ENCODE measurements at places on chromosomes 6 and 20. TPM values are rescaled to one million over a fixed set of nuclear protein-coding genes. Genes with fewer than 3 reads are reported as not detected.

OR2H2 gene
- total RNA-seq, result not detected

TOX2 gene
- total RNA-seq, result 2.0 TPM

PLAGL1 gene
- total RNA-seq, result 22.1 TPM

MDFI gene
- 48.5 TPM for total RNA-seq

SPATS1 gene
- total RNA-seq, result not detected

IPCEF1 gene
- 0.63 TPM for total RNA-seq

CAP2 gene
- 5.5 TPM for total RNA-seq

RING1 gene
- total RNA-seq, result 11.3 TPM

FOXC1 gene
- total RNA-seq, result 18.6 TPM

- no peak for DNase-seq
Measured at GRCh38 chr20:58579819-58580473, 64.7 kb upstream of the APCDD1L start.

- DNase-seq, result no peak
Measured at GRCh38 chr6:20891161-20891560, 356.9 kb downstream of the CDKAL1 start.

DNA sequence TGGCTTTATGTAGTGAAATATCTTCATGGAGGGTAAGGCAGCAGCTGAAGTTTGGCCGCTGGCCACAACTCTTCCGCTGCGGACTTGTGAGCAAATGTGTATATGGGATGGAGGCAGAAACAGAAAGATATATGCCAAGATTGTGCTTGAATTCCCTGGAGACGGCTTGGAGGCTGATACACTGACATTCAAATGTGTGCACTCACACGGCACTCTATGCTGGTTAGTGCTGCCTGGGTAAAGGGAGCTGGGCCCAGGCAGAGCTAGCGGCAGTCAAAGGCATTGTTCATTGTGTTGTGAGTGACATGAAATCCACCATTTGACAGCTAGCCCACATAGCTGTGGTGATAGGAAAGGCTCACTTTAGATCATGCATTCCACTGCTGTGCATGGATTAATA is 202.7 kb downstream of the CLIC5 start:
- DNase-seq, result no peak

GRCh38 chr20:44207126-44207723 is 3.3 kb downstream of the OSER1 start:
- DNase-seq, result no peak

GRCh38 chr6:132070356-132070755 is 119.2 kb upstream of the CCN2 start:
- DNase-seq, result no peak

DNA sequence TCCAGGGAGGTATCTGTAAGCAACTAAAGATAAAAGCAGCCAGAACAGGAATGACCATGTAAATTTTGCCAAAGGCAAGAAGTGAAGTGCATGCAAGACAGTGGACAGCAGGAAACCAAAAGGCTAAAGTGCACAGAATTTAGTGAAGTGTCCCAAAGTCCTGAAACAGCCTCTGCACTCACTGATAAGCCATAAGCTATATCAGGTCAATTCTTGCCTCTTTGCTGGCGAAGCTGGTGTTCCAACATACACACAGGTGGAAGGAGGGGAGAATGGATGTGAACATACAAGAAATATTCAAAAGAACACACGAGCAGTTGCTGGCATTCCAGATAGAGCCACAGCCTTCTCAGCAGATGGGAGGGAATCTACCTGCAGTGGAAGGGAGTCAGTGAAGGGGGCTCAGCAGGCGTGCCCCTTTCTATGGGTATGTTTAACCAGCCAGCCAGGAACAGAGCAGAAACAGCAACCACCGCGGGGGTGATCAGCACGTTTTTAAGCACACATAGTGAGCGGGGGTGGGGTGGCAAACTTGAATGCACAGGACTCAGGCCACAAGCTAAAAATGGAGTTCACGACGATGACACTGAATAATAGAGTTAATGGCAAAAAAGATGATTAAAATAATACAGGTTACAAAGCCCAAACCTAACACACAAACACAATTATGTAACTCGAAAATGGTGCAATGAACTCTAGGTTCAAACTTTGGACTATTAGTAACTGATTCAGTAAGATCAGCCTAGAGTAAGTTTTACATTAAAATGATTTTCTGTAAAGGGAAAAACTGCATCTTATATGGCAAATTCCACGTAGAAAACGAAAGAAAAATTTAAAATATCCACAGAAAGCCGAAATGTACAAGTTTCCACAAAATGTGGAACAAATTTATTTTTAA is 1.2 kb downstream of the ECI2 start:
- no peak for DNase-seq

DNA sequence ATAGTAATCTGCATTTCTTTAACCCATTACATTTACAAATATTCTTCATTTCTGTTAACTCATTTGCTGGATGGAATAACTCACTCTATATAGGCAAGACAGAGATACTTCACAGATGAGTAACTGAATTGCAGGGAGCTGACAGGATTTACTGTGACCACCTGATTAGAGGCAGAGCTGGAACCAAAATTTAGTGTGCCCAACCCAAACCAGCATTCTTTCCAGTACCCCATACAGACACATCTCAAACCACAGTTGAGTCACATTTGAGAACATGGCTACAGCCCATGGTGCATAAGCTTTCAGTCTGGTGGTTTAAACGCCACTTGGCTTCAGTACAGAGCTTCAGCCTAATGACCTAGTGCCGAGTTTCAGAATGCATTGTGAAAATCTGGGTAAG is 138.4 kb upstream of the TENT5A start:
- DNase-seq, result no peak

- DNase-seq, result no peak
Measured at GRCh38 chr6:129188306-129188705, 305.4 kb downstream of the LAMA2 start.

DNA sequence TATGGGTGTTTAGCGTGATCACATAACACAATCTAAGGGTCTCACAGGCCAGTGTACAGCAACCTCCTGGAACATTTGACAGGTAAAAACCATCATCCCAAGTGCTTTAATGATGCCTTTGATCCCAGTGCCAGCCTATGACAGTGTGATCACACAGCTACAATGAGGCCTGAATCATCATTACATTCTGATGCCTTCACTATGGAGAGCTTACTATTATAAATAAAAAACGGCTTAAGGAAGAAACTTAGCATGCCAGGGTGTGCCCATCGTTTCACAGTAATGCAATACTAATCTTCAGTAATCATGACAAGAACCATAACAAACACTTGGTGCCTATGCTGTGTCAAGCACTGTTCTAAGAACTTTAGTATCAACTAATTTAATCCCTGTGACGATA is 11.4 kb downstream of the MAP7 start:
- no peak for DNase-seq

DNA sequence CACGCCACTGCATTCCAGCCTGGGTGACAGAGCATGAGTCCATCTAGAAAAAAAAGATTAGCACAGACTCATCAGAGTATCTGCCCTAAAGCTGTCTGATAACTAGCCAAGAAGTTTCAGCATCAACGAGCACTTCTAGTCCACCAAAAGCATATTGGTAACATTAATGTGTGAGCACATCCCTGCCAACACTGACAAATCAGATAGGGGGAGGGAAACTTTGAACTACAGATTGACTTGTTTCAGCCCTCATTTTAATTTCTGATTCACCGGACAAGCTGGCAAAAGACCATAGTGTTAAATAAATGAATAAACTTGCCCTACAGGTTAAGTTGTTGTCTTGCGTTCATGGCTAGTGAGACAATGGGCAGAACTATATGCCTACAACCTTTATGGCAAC is 7.7 kb upstream of the SEC63 start:
- DNase-seq, result peak; percentile 26

DNA sequence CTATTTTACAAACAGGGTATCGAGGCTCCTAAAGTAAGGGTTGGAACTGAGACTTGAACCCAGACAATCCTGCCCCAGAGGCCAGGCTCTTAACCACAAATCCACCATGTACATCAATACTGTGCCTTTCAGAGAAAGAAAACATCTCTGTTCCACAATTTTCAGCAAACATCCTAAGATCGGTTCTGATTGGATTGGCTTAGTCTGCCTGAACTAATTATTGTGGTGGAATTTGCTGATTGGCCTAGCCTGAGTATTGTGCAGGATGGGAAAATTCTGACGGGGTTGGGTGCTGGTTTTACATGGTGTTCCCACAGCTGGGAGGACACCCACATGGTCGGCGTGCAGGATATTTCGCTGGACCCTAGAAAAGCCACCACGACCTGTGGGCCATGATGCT is at the start of gene CLPSL1:
TSS of gene CLPSL1 (plus strand) at position 301 of the 400 bp plus-strand sequence. CDS start at position 393, 92 bp downstream.
- DNase-seq, result no peak

DNA sequence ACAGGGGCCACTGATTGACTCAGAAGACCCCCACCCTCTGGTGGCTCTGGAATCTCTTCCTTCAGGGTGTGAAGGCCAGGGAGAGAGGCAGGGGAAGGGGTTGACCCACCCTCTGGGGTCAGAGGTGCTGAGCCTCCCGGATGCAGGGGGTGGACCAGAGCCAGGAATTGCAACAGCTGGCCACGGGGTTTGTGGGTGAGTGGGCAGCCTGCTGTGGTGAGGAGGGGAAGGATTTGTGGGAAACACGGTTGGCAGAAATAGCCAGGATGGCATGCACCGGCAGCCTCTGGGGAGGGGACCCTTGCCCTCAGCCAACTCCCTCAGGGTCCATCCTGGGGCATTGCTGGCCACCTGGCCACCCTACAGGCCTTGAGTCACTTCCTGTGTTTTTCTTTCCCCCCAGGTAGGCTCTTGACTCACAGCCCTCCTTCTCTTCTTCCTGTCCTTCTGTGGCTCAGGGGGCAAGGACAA is 92.8 kb downstream of the MRPL14 start:
- no peak for DNase-seq

- no peak for DNase-seq
Measured at GRCh38 chr6:119739769-119740168, 390.2 kb upstream of the MAN1A1 start.

GRCh38 chr6:137490961-137491360 is 3.2 kb downstream of the OLIG3 start:
- no peak for DNase-seq

- DNase-seq, result no peak
Measured at GRCh38 chr20:53412577-53413185, 181.0 kb downstream of the ZNF217 start.

DNA sequence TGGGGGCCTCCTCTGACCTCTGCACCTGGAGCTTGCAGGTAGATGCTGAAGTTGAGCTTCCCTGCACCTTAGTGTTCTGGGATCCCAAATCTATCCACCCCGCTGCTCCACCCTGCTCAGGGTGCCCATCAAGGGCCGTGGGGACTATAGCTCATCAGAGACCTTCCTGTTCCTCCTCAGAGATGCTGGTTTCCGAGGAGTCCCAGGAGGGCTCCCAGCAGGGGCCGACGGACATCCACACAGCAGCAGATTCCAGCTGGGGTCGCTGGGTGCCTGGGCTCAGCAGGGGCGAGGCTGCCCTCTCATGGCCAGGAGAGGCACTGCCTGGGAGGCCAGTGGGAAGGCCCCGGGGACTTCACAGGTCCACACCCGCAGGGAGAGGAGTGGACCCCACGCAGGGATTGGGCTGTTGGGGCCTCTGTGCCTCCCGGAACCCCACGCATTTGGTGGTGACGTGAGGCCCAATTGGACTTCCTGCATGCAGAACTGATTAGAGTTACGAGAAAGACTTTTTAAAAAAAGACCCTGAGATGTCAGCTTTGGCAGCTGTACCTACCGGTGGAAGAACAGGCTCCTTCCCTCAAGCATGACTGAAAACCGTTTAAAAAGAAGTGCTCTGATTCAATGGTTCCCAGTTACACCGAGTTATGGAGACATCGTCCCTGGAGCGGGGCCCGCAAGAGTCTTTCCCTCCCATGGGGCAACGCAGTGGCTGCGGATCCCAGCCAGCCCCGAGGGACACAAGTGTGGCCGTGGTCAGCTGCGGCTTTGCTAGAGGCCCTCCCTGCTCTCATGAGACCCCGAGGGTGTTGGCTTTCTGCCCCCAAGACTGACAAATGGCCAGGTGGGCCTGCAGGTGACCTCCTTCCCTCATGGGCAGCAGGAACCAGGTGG is 25.3 kb upstream of the SLCO4A1 start:
- DNase-seq, result no peak

- DNase-seq, result no peak
Measured at GRCh38 chr6:142306736-142307135, 4.9 kb downstream of the ADGRG6 start.

- no peak for DNase-seq
Measured at GRCh38 chr6:13907001-13907350, 17.8 kb upstream of the RNF182 start.

- peak; percentile 18 for DNase-seq
Measured at GRCh38 chr6:54053881-54054391, 57.3 kb upstream of the MLIP start.
